DMS79 (cell line): ENCODE measurements at places on chromosomes 5 and 9.

DNA sequence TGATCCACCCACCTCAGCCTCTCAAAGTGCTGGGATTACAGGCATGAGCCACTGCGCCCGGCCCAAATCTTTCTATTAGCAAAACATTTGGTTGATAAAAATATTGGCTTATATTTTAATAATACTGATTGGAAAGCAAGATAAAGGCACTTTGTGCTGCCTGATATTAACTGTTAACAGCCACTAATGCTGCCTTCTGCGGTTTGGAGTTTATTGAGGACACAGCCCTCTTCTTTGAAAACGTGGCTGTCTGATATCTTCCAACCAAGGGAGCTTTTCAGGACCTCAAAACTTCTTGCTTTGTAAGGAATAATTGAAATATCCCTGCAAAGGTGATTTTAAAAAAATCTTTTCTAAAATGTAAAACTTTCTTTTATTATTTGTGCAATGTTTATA lies 94.0 kb downstream of the IQGAP2 start:
- DNase-seq = no peak

DNA sequence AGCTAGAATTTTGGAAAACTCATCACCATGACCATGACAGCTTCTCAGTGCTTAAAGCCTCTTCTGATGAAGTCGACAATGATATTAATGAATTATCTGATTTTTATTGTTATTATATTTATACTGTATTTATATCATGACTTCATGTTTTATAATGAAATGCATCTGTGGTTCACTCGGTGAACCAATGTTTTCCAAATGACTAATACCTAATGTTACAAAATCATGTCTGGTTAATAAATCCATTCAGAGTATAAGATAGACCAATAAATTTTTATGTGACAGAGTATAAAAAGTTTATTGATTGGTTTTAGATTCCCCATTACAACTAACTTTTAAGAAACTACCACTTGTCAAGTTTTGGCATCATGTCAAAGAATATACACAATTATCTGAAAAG lies 416.5 kb downstream of the MLLT3 start:
- DNase-seq = no peak

DNA sequence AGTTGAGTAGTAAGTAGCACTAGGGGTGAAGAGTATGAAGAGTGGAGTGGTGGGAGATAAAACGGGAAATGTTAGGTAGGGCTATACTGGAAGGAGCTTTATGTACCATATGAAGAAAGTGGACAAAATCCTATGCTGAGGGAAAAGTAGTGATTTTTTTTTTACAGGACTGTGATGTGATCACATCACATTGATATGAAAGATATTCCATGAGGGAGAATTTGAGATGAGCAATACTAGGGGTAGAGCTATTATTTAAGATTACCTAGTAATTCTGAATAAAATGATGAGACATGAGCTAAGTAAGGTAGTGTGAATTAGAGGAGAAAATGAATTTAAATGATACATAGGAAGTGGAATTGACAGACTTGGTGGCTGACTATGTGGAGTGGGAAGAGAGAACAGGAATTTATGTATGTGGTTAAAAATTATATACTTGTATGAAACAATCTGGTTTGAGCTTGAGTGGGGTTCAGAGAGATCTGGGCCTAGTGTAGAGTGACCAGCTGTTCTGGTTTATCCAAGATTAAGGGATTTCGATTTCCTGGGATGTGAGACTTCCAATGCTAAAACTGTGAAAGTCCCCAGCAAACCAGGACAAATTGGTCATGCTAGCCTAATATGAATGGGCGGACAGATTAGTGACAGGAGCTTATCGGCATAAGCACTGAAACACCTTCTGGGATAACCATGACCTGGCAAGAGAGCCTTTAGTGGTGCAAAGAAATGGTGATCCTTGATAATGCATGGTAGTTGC lies 29.3 kb upstream of the STOM start:
- no peak for DNase-seq

DNA sequence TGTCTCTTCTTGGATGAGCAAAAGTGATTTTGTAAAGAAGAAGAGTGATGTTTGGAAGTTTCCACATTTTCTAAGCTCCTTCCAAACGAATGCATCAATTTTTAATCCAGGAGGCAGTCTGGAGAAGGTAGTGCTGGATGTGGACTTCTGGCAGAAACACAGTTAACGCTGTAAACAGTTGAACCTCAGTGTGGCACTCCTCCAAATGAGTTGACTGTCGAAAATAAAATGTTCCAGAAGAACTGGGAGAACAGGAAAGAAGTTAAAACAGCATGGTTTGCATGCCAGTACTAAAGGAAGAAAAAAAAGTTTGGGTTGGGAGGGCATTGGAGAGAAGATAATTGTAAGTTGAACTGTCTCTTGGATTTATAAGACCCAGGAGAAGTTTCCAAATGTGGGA lies 6.5 kb downstream of the ZNF462 start:
- no peak for DNase-seq

GRCh38 chr5:28914297-28914696 lies 1875.9 kb upstream of the CDH9 start:
- DNase-seq = no peak

GRCh38 chr5:130488252-130488651 lies 584.0 kb downstream of the CHSY3 start:
- no peak for DNase-seq

GRCh38 chr5:119344231-119344630 lies 11.6 kb upstream of the TNFAIP8 start:
- DNase-seq = no peak

- no peak for DNase-seq
Observed at GRCh38 chr5:175698401-175699115, 40.7 kb downstream of the HRH2 start.

DNA sequence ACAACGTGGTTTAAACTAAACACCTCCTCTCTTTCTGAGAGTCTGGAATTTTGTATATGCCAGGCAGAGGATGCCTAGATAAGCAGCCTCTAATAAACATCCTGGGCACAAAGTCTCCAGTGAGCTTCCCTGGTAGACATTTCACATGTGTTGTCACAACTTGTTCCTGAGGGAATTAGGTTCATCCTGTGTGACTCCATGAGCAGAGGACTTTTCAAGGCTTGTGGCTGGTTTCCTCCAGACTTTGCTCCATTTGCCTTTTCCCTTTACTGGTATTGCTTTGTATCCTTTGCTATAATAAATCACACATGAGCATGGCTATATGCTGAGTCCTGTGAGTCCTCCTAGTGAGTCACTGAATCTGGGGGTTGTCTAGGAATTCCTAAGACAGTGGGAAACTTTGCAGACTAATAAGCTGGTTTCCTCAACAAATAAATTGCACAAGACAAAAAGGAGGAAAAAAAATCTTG lies 77.4 kb downstream of the NR2F1-AS1 start:
- no peak for DNase-seq

- no peak for DNase-seq
Observed at GRCh38 chr9:125883565-125884217, 136.5 kb downstream of the PBX3 start.
